ENCODE measurements at places on chromosomes 5 and 9.

DNA sequence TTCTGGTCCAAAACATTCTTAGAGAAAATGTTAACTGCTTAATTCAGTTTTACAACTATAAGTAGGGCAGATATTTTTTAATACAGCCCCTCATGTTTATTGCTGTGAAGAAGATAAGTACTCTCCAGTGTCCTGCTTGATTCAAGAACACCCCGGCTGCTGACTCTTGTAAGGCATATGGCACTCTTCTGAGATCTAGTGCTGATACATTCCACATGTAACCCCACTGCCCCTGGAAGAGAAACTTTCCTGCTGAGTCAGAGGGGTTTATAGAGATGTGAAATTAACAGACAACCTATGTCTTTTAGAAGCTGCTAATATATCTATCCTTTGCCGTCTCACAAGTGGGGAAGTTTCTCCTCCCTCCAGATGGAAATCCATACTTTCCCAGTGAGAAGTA lies 1.0 kb upstream of the MINAR2 start:
- no peak for DNase-seq

DNA sequence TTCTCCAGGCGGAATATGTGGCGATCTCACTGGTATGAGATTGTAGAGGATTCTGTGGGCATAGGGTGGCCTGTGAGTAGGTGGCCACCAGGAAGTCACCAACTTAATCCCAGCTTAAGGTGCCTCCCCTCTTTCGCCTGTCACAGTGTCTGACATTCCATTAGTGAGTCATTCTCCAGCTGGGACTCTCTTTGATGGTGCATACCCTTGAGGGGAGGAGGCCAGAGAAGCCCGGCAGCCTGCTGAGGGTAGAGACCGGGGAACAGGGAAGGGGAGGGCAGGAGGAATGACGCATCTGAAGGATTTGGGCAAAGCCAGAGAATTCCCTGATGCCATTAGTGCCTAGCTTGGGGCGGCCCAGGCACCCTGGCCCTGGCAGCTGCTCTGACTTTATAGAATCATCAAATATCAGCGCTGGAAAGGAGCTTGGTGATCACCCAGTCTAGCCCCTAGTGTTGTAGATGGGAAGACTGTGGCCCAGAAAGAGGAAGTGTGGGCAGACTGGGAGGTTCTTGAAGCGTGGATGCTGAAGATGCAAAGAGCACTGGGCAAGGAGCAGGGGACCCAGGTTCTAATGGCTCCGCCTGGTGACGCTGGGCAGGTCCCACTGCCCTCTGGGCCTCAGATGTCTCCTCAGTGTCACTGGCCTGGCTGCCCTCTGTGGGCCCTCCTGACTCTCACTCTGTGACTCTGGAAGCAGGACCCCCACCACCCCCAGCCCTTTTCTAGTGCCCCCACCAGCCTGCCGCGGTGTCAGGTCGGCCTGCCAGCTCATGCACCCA lies 41.4 kb downstream of the DAB2IP start:
- DNase-seq, result no peak

DNA sequence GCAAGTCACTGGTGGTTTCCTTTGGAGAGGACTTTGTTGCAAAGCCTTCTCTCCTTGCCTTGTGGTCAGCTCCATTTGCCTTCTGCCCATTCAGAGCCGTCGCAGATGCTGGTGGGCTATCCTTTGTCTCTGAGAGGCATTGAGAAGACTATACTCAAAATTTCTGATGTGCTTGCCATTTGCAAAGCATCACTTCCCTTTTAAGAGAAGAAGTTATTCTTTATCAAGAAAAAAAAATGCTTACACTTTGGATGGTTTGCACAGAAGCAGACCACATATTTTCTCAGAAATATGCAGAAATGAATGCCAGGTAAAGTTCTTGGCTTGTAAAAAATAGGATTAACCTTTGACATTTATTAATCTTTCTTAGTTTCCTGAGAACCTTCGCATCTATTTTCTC lies 195.8 kb upstream of the KLF4 start:
- no peak for DNase-seq

- no peak for DNase-seq
These were observed 107.7 kb downstream of the CCDC192 start for GRCh38 chr5:127810707-127811490.

DNA sequence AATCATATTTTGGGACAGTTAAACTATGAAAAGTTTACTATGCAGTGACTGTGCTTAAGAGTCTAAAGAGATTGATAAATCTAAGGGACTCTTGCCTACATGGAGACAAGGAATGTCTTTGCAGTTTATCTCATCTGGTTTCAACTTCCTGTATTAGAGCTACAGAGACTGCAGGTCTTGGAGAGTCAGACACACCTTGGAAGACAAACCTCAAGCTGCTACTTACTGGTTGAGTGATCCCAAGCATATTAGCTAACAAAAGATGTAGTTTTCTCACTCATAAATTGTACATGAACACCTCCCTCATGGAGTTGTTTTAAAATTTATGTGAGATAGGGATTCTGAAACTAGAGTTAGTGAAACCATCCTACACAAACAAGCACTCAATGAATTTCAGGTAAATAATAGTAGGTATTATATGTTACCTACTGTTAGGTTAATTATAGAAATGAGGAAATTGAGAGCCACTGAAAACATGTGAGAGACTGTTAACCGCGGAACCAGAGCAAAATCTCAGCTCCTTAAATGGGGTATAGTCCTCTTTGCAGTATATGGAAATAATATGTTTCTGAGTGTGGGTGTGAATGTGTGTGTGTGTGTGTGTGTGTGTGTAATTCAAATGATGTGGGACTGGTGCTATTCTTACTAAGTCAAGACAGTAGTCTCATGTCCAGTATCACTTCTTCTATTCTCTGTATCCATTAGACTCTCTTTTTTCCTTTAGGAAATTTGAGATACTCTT lies 752.1 kb downstream of the DTWD2 start:
- no peak for DNase-seq

GRCh38 chr9:99116003-99116411 lies 11.1 kb downstream of the TGFBR1 start:
- DNase-seq, result no peak
